Thoracic aorta (tissue), 2 donors: ENCODE measurements at places on chromosomes 12 and 14.

DNA sequence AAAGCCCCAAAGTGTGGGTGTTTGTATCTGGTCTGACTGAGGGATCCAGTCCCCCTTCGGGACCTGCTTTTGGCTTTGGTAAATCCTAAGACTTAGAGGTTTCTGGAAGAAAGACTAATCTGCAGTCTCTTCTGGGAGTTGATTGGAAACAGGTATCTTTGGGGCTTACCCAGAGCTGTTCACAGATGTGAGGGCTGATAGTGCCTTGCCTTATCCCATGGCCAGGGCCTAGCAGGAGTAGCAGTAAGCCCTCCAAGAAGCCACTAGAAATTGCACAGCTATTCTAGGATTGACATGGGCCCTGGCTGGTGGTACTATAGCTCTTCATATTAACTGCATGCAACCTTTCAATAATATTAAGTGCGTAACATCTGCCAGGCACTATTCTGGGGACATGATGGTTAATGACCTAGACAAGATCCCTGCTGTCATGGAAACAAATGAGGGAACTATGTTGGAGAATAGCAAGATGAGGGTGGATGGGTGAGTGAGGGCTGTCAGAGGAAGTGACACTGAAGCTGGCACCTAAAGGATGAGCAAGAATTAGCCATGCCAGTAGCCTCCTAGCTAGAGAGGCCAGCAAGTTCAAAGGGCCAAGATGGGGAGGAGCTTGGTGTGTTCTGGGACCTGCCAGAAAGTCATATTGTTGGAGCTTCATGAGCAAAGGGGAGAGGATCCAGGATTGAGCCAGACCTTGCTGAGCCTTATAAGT, 71.7 kb downstream of the CRADD start:
- DNase-seq = no peak

DNA sequence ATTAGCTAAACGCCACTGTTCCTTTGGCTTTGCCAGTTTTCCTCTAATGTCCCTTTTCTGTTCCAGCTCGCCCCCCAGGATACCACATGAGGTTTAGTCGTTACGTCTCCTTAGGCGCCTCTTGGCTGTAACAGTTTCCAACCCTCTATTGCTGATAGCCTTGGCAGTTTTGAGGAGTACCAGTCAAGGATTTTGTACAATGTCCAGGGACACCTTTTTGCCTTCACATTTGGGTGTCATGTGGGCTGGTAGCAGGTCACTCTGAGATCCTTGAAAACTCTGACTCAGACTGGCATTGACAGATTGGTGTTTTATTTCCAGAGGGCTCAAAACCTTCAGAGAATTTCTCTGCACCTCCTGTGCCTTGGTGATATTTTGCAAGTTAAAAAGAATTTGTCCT, 14.1 kb downstream of the SH2B3 start:
- DNase-seq = no peak

DNA sequence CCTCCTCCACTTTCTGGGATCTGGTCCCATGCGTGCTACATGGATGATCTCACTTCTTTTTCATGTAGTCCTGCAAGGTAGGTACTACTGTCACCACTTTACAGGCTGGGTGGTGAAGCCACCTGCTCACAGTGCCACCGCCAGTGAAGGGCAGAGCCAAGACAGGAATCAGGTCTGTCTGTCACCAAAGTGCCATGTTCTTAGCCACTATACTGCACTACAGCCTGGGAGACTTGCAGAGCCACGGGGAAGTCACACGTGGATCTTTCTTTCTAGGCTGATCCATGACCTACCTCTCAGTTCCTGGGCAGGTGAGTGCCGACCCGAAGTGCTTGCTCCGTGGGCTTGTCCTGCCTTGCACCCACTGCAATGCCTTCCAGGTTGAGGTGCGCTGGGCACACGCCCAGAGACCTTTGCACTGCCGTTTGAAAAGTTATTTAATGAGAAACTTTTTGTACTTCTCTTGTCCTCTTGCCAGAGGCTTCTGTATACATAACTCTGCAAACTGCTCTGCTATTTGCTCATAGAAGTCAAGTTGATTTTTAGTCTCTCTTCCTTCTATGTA, 19.7 kb upstream of the CLMN start:
- no peak for DNase-seq

DNA sequence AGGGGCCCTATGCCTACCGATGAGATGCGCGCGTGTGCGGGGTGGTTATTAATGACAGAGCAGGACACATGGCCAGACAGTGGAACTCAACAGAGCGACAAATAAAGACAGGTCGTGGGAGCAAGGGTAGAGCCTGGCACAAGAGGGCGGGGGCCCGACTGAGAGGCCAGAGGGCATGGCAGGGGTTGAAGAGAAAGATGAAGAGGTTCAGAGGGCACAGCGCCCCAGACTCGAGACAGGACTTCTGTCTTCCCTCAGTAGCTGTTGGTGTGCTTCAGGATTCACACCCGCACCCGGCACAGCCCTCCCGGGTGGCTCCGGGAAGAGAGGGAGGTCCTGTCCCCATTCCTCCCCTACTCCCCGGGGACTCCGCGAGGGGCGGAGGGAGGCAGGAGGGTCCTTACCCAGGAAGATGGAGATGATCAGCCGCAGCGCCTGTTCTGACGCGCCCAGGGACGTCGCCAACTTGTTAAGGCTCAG, 366 bp downstream of the LPCAT3 start:
- DNase-seq = no peak
